CD4-positive, alpha-beta T cell treated with Interleukin-17A for 4 hours (primary cell): ENCODE measurements at places on chromosomes 5 and 9.

GRCh38 chr5:117261948-117262571, 687.4 kb upstream of the SEMA6A start:
- DNase-seq: no peak

DNA sequence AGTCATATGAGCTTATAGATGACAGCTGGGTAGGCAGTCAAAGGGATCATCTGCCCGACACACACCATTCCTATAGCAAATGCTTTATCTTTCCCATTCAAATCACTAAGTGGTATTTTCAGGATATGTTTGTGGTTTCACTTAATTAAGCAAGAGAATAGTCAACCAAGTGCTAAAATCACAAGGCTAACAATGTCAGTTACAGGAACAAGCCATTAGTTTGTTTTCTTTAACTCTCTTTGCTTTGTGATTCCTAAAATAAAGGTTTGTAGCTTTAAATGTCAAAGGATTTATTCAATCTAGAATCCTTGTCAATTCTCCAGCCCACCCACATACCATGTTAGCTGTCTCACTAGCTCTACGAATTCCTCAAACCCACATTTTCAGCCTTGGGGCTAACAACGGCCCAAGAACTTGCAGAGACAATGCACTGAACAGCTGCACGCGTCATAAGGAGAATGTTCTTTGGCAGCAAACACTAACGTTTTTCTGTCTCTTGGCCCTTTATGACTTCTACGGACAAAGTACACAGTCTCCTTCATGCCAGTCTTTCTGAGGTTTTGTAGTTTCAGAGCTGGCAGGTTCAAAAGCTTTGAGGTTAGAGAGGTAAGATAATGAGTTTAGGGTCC, 56.6 kb downstream of the ELAVL2 start:
- no peak for DNase-seq

DNA sequence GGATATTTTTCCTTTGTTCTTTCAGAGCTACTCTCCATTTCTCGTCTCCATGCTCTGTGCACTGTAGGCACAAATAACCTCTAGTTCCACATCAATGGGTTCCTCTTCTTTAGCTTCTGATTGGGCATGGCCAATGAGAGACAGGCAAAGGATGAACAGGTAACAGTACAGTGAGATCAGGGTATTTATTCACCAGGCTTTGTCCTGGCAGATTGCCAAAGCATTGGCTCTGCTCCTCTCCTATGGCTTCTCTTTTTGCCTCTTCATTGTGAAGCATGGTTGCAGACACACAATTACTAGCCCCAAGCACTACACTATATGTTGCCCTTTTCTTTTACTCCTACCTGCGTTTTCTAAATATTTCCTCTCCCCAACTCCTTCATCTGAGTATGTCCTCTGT, 215.1 kb upstream of the ARRDC3 start:
- DNase-seq: no peak

- DNase-seq: no peak
Observed at GRCh38 chr9:25602400-25603044, 75.7 kb downstream of the TUSC1 start.

GRCh38 chr9:97388721-97389238, 23.1 kb upstream of the TDRD7 start:
- no peak for DNase-seq

DNA sequence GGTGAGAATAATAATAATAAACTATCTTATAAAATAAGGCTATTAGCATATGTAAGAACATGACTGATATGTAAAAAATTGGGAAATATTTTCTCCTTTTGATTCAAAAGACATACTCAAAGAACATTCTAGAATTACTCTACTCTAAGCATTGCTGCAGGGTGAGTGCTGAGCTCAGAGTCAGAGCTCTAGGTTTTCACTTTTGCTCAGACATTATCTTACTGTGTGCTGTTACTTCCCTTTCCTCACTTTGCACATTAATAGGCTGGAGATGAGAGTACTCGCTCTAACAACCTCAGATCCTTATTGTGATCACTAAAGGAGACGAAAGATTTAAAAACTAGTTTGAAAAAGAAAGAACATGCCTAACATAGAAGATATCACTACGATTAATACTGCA, 99.4 kb upstream of the C9orf72 start:
- no peak for DNase-seq

- no peak for DNase-seq
Observed at GRCh38 chr5:131147258-131147657, 17.8 kb downstream of the HINT1 start.

DNA sequence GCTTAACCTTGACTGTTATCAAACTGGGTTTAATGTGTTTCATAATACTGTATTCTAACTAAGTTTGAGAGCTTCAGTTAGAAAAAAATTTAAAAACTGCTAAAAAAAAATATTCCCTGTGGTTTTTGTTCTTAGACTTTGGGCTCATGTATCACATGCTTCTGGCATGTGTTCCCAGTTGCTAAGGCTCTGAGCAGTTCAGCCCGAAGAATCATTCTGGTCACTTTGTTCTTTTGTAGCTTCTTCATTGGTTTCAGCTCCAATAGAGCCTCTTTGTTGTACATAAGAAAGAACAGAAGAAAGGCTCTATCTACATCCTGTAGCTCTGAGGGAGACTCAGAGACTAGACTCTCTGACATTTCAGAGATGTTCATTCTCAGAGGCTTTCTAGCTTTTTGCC, 25.6 kb downstream of the KCNN2 start:
- DNase-seq: no peak

DNA sequence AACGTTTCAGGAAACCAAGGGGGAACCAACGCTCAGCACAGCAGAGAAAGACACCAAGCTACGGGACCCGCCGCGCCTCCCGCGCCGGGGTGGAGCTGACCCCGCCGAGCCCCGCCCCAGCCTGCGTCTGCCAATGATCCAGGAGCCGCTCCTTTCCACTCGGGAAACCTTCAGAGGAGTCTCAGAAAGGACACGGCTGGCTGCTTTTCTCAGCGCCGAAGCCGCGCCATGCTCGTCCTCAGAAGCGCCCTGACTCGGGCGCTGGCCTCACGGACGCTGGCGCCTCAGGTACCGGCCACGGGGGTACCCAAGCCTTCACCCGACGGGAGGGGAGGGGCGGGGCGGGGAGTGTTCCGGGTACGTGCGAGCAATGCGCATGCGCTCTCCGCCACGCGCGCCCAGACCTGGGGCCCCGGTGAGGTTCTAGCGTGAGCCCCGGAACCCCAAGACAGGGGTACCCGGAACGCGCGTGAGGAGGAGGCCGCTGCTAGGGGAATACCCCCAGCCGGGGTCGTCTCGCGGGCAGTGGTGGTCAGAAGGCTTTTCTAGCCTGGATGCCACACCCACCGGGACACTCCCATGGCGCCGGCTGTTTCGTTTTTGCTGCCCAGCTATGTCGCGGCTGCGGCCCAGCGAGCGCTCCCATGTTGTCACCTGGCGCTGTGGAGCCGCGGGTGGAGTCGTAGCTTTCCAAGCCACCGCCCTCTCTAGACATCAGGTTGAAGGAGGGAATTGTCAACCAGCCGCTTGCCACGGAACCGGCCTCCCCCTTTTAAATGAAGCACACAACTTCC, at the start of gene NIPSNAP3A:
Gene NIPSNAP3A (plus strand): TSS at position 119 of the 794 bp plus-strand sequence. CDS start 110 bp downstream, at position 229.
- peak; percentile 93 for DNase-seq

DNA sequence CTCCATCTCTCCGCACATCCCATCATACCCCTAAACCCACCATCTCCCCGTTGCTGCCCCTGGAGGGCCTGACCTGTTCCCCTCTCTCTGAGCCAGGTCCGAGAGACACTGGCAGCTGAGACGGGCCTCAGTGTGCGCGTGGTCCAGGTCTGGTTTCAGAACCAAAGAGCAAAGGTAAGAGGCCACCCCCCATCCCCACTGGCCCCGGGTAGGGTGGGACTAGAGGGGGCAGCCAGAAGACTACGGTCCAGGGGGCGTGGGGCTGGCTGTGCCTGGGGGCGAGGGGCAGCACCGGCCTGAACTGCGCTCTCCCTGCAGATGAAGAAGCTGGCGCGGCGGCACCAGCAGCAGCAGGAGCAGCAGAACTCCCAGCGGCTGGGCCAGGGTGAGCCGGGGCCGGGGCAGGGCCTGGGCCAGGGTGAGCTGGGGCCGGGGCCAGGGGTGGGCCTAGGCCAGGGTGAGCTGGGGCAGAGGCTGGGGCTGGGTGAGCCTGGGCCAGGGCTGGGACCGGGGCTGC, 79.8 kb downstream of the LMX1B start:
- no peak for DNase-seq

DNA sequence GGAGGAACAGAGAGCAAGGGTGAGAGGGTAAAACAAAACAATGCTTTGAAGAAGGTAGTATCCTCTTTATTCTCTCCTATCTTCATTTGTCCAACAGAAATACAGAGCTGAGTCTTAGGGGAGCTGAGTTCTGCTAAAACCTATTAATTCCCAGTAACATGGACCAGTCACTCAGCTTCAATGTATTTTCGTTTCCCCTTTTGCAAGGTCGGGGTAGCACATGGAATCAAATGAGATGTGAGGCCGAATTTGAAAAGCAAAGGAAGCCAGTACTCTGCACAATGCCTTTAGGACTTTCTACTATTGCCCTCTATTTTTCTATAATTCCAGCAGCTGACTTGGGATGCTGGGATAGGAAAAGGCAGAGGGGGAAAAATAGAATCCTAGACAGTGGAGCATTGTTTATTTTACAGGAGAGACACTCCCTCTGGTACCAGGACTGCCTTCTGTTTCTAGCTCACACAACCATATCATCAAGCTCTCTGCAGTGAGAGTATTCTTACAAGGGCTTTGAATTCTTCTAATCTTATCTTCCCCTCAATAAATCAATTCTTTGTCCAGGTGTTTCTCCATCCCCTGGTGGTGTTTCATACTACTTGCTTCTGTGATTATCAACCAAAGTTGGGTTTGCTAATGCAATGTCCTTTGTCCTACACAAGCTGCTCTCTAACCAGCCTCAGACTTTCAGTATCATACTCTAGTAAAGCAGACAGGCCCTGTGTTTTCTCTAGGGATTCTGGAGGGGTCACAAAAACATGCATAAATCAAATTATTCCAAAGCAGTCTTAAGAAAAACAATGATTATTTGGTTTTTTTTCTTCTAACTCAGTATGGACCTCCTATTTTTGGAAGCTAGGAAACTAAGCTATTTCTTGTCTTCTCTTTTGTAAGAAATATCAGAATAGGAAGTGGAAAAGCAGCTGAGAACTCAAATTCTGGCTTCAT, 341.5 kb downstream of the OSTF1 start:
- DNase-seq: no peak

DNA sequence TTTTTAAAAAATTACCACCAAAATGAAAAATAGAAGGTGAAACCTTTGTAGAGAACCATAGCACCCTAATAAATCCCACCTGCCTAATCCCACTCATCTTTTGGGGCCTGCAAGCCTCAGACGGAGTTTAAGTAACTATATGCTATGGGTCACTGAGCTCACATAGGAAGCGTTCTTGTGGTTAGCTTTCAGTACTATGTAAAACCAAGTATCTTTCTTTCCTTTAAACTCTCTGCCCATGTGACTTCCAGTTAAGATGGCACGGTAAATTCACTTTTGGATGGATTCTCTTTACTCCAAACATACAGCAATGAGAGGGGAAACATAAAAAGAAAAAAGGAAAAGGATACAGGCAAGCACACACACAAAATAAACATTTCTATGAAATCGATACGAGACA, 50.9 kb downstream of the FANCC start:
- DNase-seq: no peak

- DNase-seq: no peak
Observed at GRCh38 chr9:14868772-14869583, 41.2 kb downstream of the FREM1 start.

DNA sequence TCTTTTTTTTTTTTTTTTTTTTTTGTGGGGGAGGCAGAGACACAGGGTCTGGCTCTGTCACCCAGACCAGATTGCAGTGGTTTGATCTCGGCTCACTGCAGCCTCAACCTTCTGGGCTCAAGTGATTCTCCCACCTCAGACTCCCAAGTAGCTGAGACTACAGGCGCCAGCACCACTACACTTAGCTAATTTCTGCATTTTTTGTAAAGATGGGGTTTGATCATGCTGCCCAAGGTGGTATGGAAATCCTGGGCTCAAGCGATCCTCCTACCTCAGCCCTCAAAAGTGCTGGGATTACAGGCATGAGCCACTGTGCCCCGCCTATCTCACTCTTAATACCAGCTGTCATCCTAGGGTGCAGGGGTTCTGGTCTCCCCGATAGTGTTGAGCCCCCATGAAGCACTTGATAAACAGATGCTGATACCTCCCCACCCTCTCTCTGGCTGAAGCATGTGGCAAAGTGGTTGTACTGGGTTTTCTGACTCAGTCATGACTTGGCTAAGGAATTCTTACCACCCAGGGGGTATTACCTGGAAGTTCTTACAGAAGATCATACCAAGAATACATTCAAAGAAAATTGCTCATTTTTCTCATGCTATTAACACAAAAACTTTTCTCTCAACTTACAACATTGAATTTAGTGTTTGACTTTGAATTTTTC, 110.2 kb upstream of the DAPK1 start:
- no peak for DNase-seq

DNA sequence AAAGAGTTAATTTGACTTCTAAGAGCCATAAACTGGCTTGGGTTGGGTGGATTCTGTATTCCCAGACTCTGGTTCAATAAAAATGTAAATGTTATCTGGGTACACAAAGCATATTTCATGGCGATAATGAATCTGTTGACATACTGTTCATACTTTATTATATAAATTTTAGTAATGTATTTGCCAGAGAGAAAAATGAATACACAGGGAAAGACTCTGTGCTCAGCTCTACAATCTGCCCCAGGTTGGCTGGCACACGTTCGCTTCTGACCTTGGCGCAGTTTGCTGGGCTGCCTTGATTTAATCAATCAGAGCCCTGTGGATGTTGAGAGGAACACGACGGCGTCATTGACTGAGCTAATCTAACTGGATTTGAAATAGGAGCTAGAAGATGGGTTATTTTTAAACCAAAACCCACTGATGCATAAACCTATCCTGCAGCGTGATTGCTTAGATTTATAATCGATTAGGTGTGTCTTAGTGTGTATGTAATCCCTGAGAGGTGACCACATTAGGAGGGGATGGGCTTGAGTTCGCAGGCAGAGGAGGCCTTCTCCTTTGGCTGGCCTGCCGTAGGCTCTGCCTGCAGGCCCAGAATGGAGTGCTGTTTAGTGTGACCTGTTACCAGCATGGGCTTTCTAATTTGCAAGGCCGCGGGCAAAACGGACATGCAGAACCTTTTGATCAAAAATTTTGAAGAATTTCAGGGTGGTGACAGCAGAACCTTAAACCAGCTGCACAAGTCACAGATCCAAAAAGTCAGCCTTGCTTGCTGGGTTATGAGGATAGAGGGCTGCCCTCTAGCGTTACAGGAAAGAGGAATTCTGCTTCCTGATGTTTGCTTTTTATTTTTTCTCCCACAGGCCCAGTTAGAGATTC, 3.9 kb upstream of the ADCY2 start:
- no peak for DNase-seq

GRCh38 chr9:128526720-128527119, 22.2 kb downstream of the GLE1 start:
- DNase-seq: no peak

DNA sequence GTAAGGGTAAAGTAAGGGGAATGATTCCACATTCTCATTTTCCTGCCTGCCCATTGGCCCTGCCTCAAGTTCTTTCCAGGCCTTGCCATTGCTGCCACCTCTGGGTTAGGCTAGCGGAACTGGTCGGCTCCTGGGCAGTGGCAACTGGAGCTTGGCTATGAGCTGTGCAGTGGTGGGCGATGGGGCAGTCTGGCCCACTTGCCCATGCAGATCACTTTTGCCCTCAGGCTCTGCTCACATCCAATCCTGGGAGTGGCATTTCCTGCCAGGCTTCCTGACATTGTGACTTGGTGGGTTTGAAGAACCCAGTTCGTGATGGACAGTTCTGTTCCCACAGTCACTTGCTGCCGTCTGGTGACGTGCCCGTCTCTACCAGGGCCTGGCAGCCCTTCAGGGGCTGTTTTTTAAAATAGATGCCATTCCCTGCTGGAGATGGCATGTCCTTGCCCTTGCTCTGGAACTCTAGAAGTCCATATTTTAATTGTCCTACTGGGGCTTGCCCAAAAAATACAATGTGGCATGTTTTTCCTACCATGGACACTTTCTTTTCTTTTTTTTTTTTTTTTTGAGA, 86.1 kb downstream of the FGF18 start:
- no peak for DNase-seq
